Substantia nigra (tissue), 51 donors: ENCODE measurements at places on chromosomes 2 and 18.

- DNase-seq = no peak
Measured at GRCh38 chr2:205655779-205656456, 26.4 kb upstream of the NRP2 start.

DNA sequence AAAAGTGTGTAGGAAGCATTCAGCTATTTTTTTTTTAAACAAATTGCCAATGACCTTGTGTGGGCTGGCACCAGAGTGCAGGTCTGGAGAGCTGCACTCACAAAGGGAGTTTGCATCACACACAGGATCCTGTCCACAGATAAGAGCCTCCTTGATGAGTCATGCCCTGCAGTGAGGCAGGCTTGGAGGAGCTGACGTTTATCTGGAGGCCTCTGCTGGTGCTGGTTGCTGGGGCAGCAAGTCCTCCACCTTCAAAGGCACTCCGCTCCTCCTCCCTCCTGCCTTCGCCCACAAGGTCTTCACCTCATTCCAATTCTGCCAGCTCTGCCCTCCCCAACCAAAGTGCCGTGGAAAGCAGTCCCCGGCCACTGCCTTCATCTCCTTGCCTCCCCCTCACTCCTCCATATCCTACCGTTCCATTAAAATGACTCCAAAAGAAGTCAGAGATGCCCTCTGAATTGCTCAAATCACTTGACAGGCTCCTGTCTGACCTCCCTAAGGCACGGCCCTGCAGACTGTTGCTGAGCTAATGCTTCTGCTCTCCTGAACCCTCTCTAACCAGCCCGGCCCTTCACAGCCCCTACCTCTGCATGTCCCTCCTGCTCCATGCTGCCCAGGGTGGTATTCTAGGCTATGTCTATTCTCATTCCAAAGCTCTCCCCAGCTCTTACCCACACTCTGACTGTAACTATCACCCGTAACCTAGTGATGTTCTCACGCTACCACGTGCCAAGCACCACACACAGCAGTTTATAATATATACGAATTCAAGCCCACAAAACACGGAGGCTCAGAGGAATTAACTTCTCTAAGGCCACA lies 30.9 kb downstream of the LONRF2 start:
- no peak for DNase-seq

DNA sequence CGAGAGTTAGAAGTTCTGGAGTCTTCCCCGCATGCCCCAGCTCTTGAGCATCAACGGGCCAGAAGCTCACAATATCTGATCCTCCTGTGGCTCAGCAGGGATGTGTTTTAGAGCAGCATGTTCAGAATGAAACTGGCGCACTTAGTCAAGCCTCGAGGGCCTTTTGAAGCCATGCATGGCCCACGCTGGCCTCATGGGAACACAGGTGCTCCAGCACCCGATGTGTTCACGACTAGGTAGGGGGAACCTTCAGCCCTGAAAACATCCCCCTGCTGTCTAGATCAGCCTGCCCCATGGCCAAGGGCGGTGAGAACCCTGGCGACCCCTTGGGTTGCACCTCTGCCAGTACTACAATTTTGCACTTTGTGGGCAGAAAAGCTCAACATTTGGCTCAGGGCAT lies 32.8 kb downstream of the MSH6 start:
- no peak for DNase-seq

- no peak for DNase-seq
Measured at GRCh38 chr2:5035057-5035488, 657.1 kb upstream of the SOX11 start.

DNA sequence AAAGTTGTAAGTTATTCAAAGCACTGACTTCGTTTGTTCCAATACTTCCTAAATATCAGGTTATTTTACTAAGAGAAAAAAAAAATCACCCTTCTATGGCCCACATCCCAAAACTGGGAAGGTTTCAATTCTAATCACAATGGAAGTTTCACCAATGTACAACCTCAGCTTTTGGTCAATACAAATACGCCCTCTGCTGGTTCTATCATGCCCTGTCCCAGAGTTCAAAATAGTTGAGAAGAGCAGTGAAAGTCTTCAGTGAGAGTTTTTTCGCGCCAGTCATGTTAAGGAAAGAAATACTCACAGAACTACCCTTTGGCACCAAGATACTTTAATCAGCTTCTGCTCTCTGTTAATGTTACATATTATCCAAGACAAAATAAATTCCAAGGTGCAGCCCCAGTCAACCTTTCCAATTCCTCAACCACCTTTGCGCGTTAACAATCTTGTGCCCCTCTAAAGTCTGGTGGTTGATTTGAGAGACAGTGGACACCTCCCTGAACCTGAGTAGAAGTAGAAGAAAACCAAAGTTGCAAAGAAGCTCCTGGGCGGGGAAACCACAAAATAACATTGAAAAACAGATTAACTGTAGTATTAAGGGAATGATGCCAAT lies 59.9 kb downstream of the SUMO1 start:
- DNase-seq = peak; percentile 8

DNA sequence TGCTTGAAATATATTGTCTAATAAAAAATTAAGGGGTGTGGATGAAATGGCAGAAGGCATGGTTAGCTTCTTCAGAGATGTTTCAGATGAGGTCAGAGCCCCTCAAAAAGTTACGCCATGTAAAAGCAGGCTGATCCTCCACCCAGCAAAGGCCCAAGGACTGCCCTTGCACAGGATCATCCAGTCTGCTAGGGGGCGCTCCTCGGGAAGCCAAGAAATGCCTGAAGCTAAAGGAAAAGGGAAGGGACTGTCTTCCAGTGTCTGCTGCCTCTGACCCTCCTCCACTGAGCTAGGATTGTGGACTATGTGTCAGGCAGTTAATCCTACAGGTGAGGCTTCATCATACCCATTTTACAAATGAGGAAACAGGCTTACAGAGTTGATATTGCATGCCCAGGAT lies 33.8 kb upstream of the TEX51 start:
- DNase-seq = no peak

DNA sequence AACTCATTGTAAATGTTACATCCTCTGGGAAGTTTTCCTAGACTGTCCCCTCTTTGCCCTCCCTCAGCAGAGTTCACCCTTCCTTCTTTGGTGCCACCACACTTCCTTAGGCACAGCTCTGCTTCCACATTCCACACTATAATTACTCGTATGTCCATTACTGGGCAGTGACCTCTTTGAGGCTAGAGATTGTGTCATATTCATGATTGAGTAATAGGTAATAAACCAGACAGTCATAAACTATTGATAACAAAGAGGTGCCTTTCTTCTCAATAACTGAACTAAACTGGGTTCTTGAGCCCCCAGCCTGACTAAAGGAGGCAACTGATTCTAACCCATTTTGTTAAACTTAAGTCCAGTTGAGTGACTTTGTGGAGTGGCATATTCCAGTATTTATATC lies 28.3 kb downstream of the MYO3B start:
- DNase-seq = no peak

- no peak for DNase-seq
Measured at GRCh38 chr2:104944495-104944894, 90.6 kb downstream of the POU3F3 start.

DNA sequence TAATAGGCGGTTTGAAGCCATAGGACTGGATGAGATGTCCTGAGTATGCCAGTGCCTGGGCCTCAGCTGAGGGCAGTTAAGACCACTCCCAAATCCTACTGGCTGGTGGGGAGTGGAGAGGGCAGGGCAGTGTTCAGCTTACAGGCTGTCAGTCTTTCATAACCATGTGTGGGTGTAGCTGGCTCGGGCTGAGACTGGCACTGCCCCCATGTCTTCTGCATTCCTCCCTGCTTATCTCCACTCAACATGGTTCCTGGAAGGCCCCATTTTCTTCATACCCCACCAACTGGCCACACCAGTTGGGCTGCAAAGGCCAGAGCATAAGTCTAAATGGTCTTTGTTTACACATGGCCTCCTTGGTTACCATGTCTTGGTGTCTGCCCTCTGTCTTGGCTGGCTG lies 17.2 kb upstream of the IL37 start:
- DNase-seq = no peak
